ENCODE measurements at places on chromosomes 12 and 14.

GRCh38 chr14:50928002-50928635, 16.2 kb downstream of the PYGL start:
- peak; percentile 85 for DNase-seq

GRCh38 chr12:41325336-41325735, 137.2 kb downstream of the PDZRN4 start:
- no peak for DNase-seq

DNA sequence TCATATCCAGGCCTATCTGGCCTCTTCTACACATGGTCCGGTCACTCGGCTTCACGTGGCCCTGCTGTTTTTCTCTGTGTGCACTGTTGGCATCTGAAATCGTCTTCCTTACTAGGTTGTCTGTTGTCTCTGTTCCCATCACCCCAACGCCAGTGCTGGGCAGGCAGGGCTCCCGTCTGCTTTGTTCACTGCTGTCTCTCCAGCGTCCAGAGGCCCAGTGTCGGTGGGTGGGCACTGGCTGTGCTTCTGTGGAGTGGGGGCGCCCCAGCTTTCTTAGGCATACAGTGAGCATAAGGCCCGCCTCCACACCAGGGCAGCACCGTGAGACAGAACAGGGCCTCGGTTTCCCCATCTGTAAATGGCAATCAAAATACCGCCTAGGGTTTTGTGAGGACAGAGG, 153.1 kb downstream of the BCL11B start:
- no peak for DNase-seq

DNA sequence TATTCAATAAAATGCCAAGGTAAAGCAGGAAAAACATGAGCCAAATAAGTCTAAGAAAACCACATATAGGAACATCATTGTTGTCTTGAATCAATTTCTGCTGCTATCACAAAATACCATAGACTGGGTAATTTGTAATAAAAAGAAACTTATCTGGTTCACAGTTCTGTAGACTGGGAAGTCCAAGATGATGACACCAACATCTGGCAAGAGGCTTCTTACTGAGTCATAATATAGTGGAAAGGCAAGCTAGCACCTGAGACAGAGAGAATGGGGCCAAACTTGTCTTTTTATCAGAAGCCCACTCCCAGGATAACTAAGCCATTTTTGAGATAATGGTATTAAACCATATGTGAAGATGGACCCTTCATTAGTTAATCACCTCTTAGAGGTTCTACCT, 975.9 kb downstream of the FLRT2 start:
- DNase-seq = peak; percentile 8

GRCh38 chr14:59107819-59108218, 80.6 kb upstream of the DAAM1 start:
- DNase-seq = no peak

DNA sequence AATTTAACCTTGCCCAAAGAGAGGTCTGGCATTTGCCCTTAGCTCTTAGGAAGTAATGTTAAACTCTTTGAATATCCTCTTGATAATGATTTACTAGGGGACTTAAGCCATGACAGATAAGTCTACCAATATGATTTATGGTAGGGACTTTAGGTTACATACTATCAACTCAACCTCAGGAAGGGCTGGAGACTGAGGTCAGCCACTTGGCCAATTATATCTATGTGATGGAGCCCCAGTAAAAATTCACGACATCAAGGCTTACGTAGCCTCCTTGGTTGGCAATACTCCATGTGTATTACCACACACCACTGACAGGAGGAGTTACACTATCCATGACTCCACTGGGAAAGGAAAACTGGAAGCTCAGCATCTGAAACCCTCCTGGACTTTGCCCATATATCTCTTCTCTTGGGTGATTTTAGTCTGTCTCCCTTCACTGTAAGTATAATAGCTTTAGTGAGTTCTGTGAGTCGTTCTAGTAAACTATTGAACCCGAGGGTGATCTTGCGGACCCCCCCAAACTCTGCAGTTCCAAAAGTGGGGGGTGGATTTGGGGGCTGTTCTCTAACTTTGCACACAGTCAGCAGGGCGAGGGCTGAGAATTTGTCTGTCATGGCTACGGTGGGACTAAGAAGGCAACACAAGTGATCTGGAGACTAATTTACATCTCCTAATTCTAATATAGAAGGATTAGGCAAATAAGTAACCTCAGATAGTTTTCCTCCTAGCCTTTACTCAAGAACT, 62.3 kb downstream of the R3HDM2 start:
- DNase-seq = peak; percentile 30

DNA sequence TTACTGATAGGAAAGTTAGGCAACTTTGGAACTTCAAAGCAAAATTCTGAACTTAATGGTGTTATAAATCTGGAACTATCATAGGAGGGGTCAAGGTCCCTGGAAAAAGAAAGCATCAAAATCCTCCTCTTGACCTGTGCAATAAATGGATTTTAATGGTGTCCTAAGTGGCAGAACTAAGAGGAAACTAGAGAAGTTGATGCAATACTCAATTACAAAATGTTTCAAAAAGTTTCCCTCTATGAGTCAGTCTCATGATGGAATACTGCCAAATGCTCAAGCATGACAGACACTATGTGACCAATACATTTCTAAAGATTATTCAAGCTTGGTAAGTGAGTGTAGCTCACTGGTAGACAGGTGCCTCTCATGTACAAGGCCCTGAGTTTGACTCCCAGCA, 47.7 kb upstream of the ERGIC2 start:
- DNase-seq = peak; percentile 90

DNA sequence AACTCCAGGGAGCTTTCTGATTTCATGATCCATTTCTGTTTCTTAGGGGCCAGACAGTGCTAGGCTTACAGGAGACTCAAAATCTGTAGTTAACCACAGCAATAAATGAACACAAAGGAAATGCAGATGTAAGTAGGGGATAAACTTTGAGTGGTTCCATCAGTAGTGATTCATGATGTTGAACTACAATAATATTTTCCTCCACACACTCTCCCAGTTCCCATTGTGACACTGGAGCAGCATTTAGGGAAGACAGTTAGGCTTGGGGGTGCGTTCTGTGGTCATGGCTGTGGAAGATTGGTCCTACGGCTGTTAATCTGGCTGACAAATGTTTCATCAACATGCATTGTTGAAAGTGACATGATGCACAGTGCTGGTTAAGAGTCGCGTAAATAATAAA, 66.9 kb downstream of the HMGA2 start:
- no peak for DNase-seq

DNA sequence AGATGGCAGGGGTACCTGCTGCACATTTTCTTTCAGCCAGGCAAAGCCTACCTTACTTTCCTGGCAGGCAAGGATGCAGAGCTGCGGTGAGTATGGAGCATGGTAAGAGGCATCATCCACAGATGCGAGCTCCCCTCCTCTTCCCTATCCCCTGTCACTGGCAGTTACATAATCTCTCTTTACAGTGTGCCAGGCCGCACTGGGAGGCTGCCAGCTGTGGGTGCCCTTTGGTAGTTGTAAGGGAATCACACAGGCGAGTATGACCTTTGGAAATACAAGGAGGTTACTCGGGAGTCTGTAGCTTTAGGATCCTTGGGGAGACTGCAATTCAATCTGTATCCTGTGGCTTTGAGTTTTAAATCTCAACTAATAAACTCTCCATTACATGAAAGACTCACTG, 132.5 kb downstream of the KTN1 start:
- no peak for DNase-seq

- peak; percentile 70 for DNase-seq
Measured at GRCh38 chr12:79422060-79422812, 268.5 kb downstream of the PAWR start.

DNA sequence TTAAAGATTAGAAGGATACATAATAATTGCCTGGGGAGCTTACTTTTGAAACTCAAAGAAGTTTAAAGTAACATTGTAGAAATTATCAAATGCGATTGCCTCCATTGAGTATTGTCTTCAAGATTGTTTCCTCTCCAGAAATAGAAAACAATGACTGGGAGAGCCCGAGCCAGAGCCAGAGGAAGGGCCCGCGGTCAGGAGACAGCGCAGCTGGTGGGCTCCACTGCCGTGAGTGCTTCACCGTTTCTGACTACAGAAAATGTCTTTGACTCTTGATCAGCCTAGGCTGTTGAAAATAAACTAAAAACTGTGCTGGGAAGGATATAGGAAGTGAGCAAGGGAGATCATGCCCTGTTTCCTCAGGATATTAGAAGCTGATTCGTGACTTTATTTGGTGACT, 4.8 kb downstream of the PIWIL1 start:
- DNase-seq = no peak

GRCh38 chr12:81987371-81987770, 228.2 kb upstream of the PPFIA2 start:
- no peak for DNase-seq

DNA sequence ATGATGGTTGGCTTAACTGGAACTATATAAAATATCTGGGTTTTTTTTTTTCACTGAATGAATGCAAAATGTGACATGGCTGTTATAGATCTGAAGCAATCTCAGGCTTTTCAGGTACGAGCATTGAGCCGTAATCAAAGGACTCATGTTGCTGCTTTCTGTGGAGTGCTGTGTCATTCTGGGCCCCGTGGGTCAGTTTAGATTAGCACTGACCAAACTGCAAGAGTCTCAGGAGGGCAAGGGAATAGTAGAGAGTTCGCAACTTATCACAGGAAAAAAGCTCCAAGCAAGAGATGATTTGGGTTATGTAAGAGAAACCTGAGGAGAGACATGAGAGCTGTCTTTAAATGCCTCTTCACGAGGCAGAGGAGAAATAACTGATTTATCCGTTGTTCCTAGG, 59.1 kb downstream of the UBR7 start:
- no peak for DNase-seq

DNA sequence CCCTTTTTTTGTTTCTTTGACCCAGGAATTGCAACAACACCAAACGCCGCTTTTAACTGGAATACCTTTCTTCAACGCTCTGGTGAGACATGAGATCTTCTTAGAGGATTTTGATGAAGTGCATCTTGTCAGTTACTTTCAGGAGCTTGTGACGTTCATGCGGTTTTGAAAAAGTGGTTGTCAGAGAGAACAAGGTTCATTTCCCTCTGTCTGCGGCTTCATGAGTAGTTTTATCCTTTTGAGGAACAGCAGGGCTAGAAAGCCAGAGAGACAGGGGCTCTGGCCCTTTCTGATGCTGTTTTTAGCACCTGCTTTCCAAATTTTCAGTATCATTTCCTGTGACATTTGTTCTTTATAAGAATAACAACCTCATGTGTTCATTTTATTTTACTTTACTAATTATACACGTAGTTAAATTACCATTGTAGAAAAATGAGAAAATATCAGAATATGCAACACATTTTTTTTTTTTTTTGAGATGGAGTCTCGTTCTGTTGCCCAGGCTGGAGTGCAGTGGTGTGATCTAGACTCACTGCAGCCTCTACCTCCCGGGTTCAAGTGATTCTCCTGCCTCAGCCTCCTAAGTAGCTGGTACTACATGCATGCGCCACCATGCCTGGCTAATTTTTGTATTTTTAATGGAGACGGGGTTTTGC, 61.8 kb downstream of the GLT1D1 start:
- DNase-seq = no peak

GRCh38 chr14:91473046-91473445, 37.1 kb downstream of the PPP4R3A start:
- no peak for DNase-seq

- no peak for DNase-seq
Measured at GRCh38 chr12:52617403-52617785, 965 bp downstream of the KRT73 start.

- no peak for DNase-seq
Measured at GRCh38 chr12:99147130-99147529, 500.4 kb upstream of the GARIN6 start.

DNA sequence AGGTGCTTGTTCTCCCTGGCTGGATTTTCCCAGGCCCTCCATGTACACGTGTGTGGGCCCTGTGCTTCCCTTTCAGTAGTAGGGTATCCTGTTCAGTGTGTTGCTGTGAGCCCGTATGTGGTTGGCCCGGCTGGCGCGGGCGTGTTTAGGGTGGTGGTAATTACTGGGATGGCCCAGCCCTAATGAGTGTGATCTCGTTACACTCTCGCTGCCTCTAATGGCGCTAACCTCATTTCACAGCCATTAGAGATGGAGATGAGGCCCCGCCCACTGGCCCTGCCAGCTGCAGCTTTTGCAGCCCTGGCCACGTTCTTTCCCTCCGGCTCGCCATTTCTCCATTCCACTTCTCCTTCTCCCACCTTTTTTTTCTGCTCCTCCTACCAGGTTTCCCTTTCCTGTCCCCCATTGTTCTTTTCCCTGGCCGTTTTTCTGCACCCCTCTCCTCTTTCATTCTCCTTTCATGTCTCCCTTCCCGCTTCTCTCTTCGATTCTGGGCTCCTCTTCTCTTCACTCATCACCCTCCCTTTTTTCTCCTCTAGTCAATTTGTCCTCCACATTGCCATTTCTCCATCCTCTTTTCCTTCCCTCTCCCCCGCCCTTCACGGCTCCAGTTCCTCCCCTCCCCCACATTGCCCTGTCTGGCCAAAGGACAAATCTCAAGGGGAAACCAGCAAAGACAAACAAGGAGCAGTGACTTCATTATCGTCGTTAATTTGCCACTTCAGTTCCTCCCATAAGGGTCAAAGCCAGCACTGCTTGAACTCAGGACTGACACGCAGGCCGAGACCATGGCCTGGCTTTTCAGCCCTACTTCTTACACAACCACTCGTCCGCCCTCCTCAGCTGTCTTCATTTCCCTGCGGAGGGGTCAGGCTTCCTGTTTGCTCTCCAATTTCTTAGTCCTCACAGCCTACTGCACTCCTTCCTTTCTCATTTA, 6.8 kb downstream of the ZFHX2 start:
- DNase-seq = peak; percentile 23

DNA sequence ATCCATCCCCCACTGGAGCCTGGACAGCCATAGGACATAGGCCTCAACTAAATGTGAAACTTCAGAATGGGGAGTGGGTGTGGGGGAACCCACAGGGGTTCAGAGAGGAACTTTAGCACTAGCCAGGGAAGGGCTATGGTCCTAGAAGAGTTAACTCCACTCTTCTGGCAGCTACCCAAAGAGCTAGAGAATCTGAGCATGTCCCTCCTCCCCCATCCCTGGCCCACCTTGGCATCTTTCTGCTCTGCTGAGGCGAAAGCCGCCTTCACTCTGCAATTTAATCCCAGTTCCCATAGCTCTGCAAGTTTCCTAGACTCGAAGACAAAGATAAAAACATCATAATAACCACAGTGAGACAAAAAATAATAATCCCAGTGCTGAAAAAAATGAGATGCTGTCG, 214.7 kb upstream of the RTL1 start:
- no peak for DNase-seq

GRCh38 chr14:96997269-96997668, 200.1 kb downstream of the VRK1 start:
- no peak for DNase-seq

All from choroid plexus epithelial cell (primary cell).